ENCODE measurements at places on chromosomes 7 and 10.

- DNase-seq = no peak
Observed at GRCh38 chr7:45258533-45259226, 101.1 kb downstream of the RAMP3 start.

GRCh38 chr10:43599333-43599732, 6.9 kb upstream of the ZNF485 start:
- no peak for DNase-seq

- DNase-seq = no peak
Observed at GRCh38 chr10:90858461-90858968, 676 bp upstream of the HTR7 start.

GRCh38 chr7:104254696-104255095, 46.9 kb upstream of the ORC5 start:
- DNase-seq = no peak

DNA sequence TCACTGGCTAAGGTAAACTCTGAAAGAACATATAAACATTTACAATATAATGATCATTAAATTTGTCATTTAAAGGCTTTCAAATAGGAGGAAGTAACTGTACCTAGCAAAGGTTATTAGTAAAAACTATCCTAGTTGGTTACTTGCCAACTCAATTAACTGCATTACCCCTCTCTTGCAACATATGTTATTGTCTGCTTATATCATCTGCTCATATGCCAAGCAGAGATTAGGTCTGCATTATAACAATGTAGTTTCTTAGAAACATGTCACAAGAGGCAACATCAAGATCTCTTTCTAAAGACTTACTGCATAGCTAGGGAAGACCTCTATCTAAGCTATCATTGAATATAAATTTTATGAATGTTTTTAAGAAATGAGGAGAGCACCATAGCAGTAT, 132.5 kb downstream of the RELN start:
- DNase-seq = no peak

DNA sequence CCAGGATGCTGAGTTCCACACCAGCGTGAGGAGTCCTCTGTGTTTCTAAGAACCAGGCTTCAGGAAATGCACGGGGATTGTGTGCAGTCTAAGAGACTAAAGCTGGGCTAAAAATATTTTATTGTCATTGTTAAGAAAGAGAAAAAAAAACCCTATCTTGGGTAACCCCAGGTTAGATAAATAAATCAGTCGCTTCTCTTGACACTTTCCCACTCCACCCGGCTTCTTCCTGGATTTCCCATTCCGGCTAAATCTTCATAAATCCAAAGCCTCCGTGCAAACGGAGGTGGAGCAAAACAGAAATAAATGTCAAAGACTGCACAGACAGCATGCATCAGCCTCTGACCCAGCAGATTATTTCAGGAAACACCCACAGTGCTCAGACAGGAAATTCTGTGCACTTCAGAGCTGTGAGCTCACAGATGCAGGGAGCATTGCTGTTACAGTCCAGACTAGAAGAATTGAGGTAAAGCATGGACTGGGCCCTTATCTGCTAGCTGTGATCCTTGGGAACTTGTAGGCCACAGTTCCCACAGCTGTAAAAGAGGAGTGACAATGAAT, 44.8 kb upstream of the GRID1 start:
- no peak for DNase-seq

GRCh38 chr10:121078672-121079102, 227.5 kb downstream of the WDR11 start:
- no peak for DNase-seq

- DNase-seq = no peak
Observed at GRCh38 chr10:71771821-71772617, 1.3 kb downstream of the VSIR start.

GRCh38 chr10:118633786-118634185, 38.3 kb upstream of the PRLHR start:
- DNase-seq = no peak

DNA sequence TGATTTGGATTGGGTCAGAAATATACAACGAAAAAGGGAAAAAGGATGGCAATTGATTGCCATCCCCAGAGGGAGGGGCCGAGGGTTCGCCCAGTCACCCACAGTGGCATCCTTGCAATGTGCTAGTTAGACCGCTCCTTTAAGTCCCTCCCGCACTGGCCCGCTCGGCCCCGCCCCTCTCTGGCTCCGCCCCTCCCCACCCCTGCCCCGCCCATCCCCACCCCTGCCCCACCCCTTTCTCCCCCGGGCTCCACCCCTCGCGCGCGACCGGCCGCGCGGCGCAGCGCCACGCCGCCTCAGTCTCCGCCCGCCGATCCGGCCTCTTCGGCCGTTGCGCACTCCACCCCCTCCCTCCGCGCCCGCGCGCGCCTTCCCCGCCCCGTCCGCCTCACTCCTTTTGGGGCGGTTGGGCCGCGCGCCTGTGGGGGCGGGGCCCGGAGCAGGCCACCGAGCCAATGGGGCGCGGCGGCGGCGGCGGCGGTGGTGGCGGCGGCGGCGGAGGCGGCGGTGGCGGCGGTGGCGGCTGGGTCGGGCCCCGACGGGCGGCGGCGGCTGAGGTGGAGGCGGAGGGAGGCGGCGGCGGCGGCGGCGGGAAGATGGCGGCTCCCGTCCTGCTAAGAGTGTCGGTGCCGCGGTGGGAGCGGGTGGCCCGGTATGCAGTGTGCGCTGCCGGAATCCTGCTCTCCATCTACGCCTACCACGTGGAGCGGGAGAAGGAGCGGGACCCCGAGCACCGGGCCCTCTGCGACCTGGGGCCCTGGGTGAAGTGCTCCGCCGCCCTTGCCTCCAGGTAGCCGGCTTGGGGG, at the start of gene VKORC1L1:
Gene VKORC1L1 (plus strand): TSS at position 299 of the 806 bp plus-strand sequence. CDS start 298 bp downstream, at position 597.
- DNase-seq = peak; percentile 96

- DNase-seq = no peak
Observed at GRCh38 chr7:68839014-68839413, 759.3 kb upstream of the AUTS2 start.

DNA sequence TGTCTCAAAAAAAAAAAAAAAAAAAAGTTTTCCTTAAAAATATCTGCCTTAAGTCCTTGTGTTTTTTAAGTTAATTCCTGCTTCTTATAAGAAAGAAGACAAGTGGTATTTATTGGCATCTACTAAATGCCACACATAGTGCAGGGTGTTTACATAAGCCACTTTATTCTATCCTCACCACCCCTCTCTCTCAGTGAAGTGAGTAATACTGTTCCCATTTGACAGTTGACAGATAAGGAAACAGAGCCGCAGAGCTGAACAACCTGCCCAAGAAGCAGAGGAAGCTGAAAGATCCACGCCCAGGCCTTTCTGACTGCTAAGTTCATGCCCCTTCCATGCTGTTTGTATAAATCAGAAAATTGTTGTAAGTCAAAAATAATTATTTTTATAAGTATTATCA, 54.1 kb downstream of the ABLIM1 start:
- DNase-seq = no peak

GRCh38 chr7:37089972-37090371, 358.7 kb downstream of the ELMO1 start:
- no peak for DNase-seq

GRCh38 chr7:101618916-101619315, 10.2 kb downstream of the MYL10 start:
- DNase-seq = no peak

GRCh38 chr10:132065491-132066105, at the start of gene JAKMIP3:
Gene JAKMIP3, plus strand, starts transcription at chr10:132065946. Its CDS starts 38,863 bp downstream, at chr10:132104809.
- peak; percentile 48 for DNase-seq

DNA sequence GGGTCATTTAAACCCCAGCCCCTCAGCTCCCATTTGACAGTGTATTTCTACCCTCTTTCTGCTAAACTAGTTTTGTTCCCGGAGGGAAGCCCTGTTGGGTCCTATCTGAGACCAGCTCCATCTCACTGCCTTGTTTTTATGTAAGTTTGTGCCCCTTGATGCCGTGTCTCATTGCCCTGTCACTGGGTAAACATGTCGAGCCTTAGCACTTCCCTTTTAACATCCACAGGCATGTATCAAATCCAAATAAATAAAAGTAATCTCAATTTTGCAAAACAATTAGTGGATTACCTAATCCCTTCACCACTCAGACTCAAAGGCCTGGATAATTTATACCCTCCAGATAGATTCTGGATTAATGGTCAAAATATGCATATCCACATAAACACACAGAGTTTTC, 115.7 kb downstream of the CACNA2D1 start:
- no peak for DNase-seq

DNA sequence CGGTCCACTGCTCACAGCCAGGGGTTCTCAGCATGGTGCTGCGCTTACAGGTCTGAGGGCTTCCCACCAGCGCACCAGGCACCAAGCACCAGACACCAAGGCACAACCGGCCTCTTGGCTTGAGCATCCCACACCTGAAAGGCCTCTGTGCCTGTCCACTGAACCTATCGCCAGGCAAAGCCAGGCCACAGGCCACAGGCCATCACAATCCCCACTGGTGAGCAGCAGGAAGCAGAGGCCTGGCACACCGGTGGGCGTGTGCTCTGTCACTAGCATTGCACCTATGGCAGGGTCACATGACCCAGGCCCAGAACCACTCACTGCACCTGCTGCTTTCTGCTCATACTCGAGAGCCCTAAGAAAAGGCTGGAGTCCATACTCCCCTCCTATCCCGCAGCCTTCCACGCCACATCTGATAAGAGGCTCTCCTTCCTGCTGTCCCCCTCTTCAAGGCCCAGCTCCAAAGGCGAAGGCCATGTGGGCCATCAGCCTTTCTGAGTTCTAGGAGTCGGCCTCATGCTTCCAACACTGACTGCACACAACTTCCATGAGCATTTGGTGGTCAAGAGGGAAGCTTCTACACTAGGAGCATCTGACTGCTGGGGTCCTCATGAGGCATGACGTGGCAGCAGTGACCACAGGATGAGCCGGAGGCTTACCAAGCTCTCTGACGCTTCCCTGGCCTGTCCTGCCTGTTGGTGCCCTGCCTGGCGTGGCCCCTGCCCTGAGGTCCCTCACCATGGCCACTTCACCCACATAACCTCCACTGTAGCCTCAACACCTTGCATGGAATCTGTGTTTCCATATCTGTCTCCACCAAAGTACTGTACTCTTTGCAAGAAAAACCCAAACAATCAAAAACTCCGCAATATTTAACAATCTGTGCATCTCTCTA, 166.3 kb downstream of the TNS3 start:
- DNase-seq = peak; percentile 40

GRCh38 chr7:50908628-50909290, 126.1 kb upstream of the GRB10 start:
- DNase-seq = no peak

- no peak for DNase-seq
Observed at GRCh38 chr7:105786520-105787470, 89.6 kb downstream of the ATXN7L1 start.

DNA sequence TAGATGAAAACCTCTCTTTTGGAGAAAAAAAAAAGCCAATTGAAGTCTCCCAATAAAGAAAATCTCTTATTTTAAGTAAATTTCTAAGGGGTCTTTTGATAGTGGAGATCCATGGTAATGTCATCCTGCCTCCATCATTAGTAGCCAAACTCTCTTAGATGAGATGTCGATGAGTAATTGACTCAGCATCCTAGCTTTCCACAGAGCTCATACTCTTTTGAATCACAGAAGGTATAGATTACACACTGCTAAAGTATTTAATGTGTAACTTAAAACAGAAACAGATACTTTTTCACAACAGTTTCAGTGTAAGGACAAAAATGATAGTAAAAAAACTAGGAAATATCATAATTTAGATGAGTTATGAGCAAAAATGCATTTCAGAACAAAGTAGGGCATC, 19.4 kb downstream of the MAGI2 start:
- no peak for DNase-seq

GRCh38 chr7:98285157-98286092, 3.9 kb downstream of the BRI3 start:
- DNase-seq = no peak

GRCh38 chr7:69677054-69677852, 79.0 kb downstream of the AUTS2 start:
- no peak for DNase-seq

GRCh38 chr10:11772575-11773288, 30.6 kb downstream of the ECHDC3 start:
- no peak for DNase-seq

GRCh38 chr7:111226800-111227199, 135.9 kb downstream of the LRRN3 start:
- no peak for DNase-seq

DNA sequence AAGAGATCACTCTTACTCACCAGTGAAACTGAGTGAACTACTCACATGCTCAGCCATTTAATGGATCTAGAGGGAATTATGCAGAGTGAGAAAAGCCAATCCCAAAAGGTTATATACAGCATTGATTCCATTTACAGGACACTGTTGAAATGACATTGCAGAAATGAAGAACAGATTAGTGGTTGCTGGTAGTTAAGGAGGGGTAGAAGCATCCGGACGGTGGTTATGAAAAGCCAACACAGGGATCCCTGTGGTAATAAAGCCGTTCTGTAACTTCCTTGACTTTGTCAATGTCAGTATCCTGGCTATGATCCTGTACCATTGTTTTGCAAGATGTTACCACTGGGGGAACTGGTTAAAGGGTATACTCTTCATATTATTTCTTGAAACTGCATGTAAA, 253.4 kb downstream of the USP6NL start:
- DNase-seq = no peak

GRCh38 chr7:84492098-84493034, 297.8 kb upstream of the SEMA3A start:
- DNase-seq = no peak

DNA sequence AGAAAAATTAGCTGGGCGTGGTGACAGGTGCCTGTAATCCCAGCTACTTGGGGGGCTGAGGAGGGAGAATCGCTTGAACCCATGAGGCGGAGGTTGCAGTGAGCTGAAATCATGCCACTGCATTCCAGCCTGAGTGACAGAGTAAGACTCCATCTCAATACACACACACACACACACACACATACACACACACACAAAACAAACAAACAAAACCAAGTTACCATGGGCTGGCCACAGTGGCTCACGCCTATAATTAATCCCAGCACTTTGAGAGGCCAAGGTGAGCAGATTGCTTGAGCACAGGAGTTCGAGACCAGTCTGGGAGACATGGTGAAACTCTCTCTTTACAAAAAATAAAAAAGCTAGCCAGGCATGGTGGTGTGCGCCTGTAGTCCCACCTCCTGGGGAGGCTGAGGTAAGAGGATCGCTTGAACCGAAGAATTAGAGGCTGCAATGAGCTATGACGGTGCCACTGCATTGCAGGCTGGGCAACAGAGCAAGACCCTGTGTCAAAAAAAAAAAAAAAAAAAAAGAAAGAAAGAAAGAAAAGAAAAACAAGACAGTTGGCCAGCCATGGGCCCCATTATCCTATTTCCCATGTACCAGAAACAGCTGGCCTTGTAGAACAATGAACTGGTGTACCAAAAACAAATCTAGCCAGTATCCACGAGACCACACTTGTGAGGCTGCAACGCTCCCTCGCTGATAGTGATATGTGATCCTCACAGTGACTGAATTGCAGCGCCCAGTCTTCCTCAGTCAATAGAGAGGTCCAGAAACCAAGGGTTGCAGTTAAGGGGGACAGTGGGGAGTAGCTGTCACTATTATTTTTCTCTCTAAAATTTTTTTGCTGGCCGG, 6.6 kb upstream of the AGFG2 start:
- DNase-seq = no peak

- no peak for DNase-seq
Observed at GRCh38 chr10:6146013-6146785, 56.5 kb upstream of the PFKFB3 start.

All from left lobe of liver (tissue), 2 donors.